ENCODE measurements at places on chromosomes 1 and 21.

DNA sequence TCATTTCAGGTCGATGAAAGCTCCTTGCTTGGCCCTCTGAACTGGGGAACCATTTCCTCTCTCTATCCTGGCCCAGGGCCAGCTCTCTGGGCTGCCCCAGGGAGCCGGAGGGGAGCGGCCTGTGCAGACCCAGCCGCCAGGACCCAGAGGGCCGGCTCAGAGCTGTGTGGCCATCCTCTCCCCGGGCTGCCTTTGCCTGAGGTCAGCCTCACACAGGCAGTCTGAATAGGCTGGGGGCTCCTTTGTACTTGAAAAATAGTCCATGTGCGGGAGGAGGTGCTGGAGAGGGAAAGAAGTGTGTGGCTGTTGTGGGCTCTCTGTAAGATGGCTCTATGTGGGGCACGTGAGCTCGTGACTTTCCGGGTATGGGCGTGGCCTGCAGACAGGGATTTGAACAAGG lies 275.1 kb upstream of the VAMP3 start:
- DNase-seq: no peak

DNA sequence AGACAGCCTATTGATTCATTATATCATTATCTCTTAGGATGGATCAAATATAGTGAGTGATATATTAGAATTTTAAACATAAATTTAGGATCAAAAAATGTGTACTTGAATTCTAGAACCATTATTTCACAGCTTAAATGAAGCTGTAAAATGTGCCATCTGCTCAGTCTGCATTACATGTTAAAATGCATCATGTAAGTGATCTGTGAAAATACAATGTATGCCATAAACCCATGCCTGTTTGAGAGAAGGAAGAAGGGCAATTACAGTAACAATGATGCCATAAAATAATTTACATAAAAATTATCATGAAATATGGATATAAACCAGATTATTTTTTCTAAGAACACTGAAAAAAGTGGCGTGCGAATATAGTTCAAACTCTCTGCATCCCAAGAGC lies 1066.0 kb upstream of the ADGRL4 start:
- no peak for DNase-seq

GRCh38 chr1:60948486-60948885 lies 133.9 kb upstream of the NFIA start:
- no peak for DNase-seq

DNA sequence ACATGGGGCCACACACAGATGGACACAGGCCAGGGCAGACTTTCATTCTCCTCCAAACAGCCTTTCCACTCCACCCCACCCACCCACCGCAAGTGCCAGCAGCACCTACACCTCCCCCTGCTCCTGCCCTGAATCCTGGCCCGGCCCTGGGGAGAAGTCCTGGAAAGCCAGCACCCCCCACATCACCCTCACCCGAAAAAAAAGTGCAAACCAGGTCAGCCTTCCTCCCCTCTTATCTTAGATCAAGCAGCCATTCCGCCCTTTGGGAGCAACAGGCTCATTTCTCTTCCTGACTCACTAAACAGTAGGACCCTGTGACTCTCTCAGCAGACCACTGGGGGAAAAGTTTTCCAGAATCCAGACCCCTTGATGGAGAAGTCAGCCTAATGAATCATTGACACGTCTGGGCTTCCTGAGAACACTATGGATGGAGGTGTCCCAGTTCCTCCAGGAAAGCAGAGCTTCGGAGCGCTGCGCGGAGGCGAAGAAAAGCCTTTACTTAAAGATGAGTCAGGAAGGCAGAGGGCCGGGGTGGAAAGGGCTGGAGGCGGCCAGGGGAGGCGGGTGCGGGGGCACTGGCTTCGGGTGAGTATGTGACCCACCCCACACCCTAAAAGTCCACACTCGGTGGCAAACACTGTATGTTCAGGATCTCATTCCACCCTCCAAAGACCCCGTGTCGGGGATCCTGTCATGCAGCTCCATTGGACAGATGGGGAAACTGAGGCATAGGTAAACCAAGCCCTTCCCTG lies 588.7 kb downstream of the MATN1 start:
- no peak for DNase-seq

DNA sequence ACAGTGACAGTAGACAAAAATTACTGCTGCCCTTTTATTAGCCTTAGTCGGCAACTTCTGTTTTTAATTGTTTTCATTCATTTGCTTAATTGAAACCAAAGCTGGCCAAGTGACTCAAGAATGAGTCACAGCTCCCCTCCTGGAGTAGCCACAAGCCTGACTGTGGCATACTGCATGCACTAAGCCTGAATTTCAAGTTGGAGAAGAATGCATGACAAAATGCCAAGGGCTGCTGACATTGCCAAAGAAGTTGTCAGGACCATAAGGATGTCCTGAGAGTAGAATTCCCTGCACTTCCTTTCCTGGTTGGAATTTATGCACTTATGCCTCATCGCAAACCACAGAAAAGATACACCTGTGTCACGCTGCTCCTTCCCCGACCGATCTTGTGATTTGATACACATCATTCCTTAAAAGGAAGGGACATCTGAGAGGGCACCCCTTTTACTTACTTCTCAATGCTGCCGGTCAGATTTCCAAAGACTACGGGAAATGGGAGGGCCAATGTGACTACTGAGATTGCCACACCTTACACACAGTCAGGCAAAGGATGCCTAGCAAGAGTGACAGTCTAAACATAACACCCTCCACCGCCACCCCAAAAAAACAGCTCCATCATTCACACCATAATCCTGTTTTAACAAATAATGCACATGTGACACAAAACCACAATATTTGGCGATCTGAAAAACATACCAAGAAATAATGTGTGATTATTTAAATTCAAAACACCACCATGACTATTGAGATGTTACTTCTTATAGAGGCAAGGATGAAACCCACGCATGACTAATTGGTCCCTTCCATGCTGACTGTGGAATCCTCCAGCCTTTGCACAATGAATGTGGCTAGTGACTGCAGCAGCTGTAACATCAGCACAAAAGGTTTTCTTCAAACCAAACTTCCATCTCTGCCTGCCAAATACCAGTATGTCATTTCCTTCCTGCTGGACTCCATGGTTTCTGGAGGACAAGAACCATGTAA lies 28.2 kb downstream of the VAV3 start:
- DNase-seq: no peak

GRCh38 chr1:214044438-214045214 lies 56.9 kb downstream of the PROX1 start:
- peak; percentile 72 for DNase-seq

DNA sequence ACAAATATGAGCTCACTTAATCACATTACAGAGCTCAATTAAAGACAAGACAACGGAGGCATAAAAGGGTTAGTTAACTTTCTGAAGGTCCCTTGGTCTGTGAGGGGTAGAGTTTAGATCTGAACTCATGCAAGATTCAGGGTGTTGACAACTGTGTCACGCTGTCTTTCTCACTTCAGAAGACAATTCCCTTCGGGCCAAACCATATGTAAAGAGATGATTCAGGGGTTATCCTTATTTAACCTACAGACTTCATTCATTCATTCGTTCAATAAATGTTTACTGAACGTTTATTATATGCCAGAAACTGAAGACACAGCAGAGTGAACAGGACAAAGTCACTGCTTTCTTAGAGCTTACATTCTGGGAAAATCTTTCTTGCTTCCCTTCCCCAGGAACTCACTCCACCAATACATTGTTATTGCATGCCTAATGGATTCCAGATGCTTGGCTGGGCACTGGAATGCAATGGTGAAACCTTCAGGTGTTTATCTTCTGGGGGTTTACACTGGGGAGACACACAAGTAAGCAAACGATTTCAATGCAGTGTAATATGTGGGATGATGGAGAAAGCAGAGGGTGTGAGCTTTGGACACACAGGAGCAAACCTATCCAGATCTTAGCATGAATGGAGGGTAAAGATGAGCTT lies 6.4 kb downstream of the XCL1 start:
- DNase-seq: no peak

GRCh38 chr1:221888801-221889200 lies 146.9 kb upstream of the DUSP10 start:
- no peak for DNase-seq

- DNase-seq: no peak
Observed at GRCh38 chr1:12552111-12552888, 65.7 kb downstream of the DHRS3 start.

GRCh38 chr1:211632117-211632807 lies 43.2 kb downstream of the NEK2 start:
- no peak for DNase-seq

DNA sequence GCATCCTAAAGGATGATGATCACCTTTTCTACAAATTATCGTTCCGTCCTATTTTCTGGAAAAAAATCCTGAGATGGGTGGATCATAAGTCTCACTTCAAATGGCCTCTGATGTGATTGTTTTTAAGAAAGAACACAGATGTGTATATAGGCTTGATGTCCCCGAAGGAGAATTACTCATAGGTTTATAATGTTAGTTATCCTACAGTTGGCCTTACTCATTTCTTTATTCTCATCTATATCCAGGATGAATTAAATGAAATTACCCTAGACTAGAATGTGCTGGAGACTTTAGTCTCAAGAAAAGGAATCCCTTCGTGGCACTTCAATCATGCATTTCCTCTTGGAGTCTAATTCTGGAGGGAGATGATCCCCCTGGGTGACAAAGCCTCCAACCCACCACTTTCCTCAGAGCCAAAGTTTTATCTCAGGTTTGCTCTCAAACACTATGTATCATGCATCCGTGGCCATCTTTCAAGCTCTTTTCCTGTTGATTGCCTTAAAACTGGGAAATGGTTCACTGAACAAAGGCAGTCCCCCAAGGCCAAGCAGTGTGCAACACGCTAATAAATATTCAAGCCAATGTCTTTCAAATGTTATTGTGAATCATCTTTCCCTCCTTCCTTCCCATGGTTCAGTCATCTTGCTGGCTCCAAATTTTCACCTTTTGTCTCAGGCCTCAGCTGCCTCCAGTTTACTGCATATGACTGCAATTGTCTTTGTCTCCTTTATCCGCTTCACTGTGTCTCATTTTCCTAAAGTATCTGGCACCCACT lies 32.5 kb upstream of the SMYD2 start:
- no peak for DNase-seq

DNA sequence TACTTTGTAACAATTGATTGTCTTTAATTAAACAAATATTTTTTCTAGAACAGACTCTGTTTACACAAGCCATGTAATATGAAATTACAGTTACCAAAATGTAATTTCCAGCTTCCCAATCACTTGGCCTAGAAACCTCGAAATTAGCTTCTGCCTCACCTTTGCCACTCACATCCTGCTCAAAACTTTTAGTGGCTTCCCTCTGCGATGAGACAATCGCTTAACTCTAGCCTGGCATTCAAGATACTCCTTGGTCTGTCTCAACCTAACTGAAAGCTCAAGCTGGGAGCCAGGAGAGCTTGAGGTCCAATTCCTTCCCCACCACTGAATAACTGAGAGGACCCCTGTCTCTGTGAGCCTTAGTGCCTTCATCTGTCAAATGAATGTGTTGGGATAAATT lies 42.8 kb downstream of the GFI1 start:
- no peak for DNase-seq

DNA sequence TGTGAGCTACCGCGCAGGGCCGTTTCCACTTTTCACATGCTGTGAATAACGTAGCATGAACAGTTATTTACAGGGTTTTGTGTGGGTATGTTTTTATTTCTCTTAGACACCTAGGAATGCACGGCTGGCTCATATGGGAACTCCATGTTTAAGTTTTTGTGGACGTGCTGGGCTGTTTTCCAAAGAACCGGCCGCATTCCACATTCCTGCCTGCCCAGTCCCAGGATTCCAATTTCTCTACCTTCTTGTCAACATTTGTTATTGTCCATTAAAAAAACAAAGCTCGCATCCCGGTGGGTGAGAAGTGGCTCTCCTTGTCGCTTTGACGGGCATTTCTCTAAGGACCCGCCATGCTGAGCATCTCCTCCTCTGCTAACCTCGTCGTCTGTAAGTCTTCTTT lies 47.1 kb upstream of the LRRC3 start:
- no peak for DNase-seq

DNA sequence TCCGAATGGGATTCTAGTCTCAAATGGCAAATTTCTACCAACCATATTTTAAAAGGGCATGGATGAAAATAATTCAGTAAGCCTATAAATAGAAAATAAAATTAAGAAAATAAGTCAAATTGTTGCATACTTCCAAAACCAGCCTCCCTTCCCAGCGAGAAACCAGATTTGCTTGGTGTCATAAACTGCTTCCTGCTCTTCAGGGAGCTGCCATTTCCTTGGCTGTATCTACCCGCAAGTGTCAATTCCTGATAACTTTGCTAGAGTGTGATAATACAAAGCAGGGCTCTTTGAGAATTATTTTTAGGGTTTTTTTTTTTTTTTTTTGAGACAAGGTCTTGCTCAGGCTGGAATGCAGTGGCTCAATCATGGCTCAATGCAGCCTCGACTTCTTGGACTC lies 62.3 kb downstream of the S1PR1 start:
- DNase-seq: no peak

Data from DMS153 (cell line).